ENCODE measurements at places on chromosomes 1 and 21.

GRCh38 chr1:58584082-58584895, 7.2 kb upstream of the TACSTD2 start:
- DNase-seq, result no peak

DNA sequence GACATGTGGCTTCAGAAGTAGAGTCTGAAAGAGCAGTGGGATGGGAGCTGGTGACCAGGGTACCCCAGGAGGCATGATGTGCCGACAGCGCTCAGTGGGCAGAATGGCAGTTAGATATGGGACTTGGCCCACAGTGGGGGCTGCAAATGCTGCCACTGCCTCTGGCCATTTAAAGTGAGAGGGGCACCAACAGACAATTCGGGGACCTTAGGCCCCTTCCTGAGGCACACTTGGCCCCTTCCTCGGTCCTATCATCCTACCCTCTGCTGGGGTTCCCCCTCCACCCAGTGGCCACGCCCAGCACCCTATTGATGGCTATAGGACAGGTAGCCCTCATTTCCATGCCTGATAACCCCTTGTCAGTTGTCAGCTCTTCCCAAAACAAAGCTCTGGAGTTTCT, 36.6 kb upstream of the EPHA8 start:
- no peak for DNase-seq

- no peak for DNase-seq
These were observed 8.0 kb downstream of the HUNK start for GRCh38 chr21:31880816-31881215.

- no peak for DNase-seq
These were observed 9.2 kb downstream of the IGSF21 start for GRCh38 chr1:18116777-18117176.

GRCh38 chr21:34713621-34714020, 44.8 kb downstream of the CLIC6 start:
- DNase-seq, result no peak

DNA sequence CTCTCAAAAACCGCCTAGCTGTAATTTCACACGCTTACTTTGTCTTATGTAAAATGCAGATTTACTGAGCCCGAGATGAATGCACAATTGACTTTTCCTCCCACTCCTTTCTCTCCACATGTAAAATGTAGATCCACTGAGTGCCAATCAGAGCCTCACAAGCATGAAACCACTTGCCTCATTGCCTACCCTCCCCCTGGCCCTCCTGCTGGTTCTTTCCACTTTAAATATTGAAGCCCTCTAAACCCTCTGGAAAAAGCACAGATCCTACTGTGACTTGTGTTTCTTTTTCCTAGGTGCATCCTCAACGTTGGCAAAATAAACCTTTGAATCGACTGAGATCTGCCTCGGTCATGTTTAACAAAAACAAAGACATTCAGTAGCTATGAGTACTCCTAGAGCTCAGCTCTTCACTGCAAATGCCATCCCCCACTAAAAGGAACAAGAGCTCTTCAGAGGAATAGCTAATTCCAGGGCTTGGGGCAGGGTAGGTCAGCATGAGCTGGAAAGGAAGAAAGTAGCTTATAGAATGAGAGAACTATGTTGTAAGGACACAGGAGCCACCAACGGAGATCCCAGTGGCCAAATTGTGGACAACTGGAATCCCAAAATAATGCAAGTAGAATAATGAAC, 365.5 kb upstream of the RUNX1 start:
- DNase-seq, result no peak

- no peak for DNase-seq
These were observed 65.8 kb upstream of the IGSF21 start for GRCh38 chr1:18041685-18042355.

DNA sequence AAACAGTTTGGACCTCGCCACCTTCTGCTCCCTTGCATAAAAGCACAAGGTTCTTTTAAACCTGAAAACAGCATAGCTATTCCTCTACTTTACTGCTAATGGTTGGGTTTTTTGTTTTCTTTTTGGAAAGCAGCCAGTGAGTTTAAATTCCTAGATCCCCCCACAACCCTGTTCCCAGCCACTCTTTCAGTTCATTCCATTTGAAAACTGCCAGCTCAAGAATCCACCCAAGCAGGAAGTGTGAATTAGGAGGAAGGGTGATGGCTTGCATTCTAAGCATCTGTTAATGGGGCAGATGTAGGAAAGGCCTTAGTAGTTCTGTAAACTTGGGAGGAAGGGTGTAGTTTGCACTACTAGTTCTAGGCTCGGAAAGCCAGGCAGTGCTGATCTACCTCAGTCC, 172.9 kb upstream of the HOOK1 start:
- no peak for DNase-seq

- DNase-seq, result no peak
These were observed 3.6 kb upstream of the VWA1 start for GRCh38 chr1:1431845-1432273.

DNA sequence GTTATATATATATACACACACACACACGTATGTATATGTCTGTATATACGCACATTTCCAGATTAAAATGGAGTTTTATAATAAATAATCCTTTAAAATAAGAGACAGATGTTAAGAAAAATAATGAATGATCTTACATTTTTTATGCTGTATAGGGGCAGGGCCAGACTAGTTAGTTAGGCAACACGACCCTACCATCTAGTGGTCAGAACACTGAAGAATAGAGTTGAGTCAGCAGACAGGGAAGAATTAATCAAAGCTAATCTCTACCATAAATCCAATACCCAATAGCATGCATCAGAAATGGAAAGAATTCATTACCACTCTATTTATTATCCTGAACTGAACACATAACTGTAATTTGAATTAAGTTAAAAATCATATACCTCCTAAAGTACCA, 156.7 kb downstream of the BRINP3 start:
- DNase-seq, result peak; percentile 16

DNA sequence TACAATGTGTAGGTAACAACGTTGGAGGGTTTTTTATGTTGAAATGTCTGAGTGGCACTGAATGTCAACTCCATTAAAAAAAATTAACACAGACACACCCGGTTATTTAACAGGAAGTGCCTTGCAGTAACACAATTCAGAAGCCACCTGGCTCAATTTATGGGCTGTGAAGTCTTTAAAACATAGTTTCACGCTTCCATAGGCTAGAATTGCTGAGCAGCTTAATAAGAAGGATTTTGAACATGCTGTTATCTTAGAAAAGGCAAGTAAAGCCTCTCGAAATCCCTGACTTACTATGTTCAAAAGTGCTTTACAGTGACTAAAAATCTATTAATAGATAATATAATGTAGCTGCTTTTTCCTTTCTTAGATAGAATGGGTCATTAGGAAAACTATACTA, 19.7 kb downstream of the SRSF4 start:
- no peak for DNase-seq

All from hematopoietic multipotent progenitor cell treated with erythropoietin and hydrocortisone succinate and interleukin-3 and kit ligand, for 4 days (in vitro differentiated cells).